ENCODE measurements at places on chromosomes 13 and 19. TPM values are rescaled to one million over a fixed set of nuclear protein-coding genes. Genes with fewer than 3 reads are reported as not detected.

CEACAM3 gene
- total RNA-seq = not detected

PDX1 gene
- total RNA-seq = not detected

GEMIN7 gene
- total RNA-seq = 19.1 TPM

DNA sequence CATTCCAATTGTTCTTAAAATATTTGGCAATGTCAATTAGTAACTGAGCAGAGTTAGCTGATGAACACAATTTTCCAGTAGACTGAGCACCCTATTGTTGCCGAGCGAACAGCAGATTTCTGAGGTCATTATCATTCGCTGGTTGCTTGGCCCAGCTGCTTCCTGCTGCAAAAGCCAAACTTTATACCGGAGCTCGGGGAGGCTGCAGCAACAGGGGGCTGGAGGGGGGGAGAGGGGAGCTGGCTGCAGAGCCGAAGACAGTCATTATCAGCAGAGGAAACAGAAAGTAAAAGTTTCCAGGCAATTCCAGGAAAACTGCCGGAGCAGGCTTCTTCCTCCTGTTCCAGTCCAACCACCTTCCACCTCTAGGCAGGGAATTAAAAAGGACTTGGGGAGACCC lies 77.9 kb downstream of the ZNF536 start:
- no peaks in the 10 kb centered on the region for H3K36me3 ChIP-seq
- DNase-seq = no peak
- peak overlapping the region; percentile 40 for H3K4me3 ChIP-seq

DNA sequence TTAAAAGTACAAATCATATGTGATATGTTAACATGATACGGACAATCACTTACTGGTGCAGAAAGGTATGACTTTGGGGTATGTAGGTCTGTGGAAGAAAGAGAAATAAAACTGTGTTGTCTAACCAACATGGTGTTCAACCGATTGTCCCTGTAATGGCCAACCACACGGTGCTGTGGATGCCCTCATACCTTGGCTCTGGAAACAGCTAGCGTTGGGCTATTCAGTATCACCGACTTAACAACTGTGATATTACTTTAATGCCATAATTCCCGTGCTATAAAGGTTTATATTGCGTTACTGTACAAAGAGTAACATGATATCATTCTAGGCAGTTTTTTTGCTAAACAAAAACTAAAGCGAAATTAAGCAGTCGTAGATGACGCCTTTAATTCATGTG lies 448.3 kb downstream of the EFNB2 start:
- H3K27ac ChIP-seq = no peak overlapping the region
- no peaks in the 10 kb centered on the region for H3K36me3 ChIP-seq
- no peak overlapping the region for H3K4me3 ChIP-seq
- no peaks in the 10 kb centered on the region for H3K27me3 ChIP-seq
- DNase-seq = no peak
- H3K4me1 ChIP-seq = no peaks in the 10 kb centered on the region

DNA sequence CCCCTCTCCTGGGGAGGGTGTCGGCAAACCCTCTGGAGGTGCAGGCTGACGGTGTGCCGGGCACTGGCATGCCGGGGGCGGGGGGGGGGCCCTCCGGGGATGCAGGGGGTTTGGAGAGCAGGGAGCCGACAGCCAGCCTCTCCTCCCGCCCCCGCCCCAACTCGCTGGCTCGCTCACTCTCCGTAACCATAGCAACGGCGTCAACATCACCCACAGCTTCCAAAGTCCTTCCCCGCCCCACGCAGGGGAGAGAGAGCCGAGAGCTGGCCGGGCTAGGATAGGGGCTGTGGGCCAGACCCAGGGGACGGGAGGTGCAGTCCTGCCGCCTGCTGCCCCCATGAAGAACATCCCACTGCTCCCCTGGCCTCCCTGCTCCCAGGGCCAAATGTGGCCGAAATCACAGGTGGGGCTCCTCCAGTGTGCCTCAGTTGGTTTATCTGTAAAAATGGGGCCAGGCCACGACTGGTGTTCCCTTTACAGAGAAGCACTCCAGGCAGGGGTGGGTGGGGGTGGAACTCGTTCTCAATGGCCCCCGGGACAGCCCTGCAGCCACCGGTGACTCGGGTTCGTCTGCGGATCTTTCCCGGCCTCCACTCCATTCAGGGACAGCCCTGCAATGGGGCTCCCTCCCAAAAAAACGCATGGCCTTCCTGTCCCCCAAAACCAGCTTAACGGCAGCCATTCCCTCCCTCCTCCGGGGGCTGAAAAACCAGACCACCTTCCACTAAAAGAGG lies 3.2 kb downstream of the KLF16 start:
- H3K4me1 ChIP-seq = peaks cover 84% of the 10 kb centered on the region
- no peak for DNase-seq
- peak overlapping the region; percentile 4 for H3K4me3 ChIP-seq

GRCh38 chr19:15769586-15769985 lies 17.9 kb upstream of the OR10H5 start:
- peak; percentile 45 for DNase-seq
- no peak overlapping the region for H3K4me3 ChIP-seq
- H3K36me3 ChIP-seq = peaks cover 10% of the 10 kb centered on the region
- H3K27me3 ChIP-seq = no peaks in the 10 kb centered on the region

DNA sequence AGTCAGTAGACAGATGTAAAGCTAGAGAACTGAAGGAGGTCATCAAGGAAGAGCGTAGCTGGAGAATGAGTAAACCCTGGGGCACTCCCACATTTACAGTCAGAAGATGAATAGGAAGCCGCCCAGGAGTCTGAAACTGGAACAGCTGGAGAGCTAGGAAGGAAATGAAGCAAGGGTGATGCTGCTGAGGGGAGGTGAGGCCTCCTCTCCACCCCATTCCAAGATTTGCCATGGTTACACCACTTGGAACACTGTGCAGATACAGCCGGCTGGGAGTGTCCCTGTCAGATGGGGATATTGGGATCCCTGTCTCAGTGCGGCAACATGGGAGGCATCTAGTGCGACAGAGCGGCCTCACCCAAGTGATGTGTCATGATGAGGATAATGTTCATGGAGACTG lies 51.8 kb upstream of the GPI start:
- peaks cover 48% of the 10 kb centered on the region for H3K4me1 ChIP-seq
- H3K27me3 ChIP-seq = no peaks in the 10 kb centered on the region
- H3K4me3 ChIP-seq = no peak overlapping the region
- H3K27ac ChIP-seq = no peak overlapping the region
- no peaks in the 10 kb centered on the region for H3K36me3 ChIP-seq

- no peak overlapping the region for H3K27ac ChIP-seq
- H3K4me1 ChIP-seq = peaks cover 18% of the 10 kb centered on the region
- no peak for DNase-seq
- H3K4me3 ChIP-seq = no peak overlapping the region
- H3K36me3 ChIP-seq = peaks cover 8% of the 10 kb centered on the region
- H3K27me3 ChIP-seq = no peaks in the 10 kb centered on the region
These were observed 60.5 kb downstream of the SPATA13 start for GRCh38 chr13:24221007-24221406.

Measured in esophagus muscularis mucosa (tissue), 4 donors.